ENCODE measurements at places on chromosomes 4 and X.

- DNase-seq = no peak
These were observed 17.3 kb downstream of the NIPAL1 start for GRCh38 chr4:48033825-48034413.

GRCh38 chrX:110143454-110144210 is 140.7 kb downstream of the TMEM164 start:
- DNase-seq = no peak

- no peak for DNase-seq
These were observed 11.9 kb downstream of the BMX start for GRCh38 chrX:15512401-15512965.

DNA sequence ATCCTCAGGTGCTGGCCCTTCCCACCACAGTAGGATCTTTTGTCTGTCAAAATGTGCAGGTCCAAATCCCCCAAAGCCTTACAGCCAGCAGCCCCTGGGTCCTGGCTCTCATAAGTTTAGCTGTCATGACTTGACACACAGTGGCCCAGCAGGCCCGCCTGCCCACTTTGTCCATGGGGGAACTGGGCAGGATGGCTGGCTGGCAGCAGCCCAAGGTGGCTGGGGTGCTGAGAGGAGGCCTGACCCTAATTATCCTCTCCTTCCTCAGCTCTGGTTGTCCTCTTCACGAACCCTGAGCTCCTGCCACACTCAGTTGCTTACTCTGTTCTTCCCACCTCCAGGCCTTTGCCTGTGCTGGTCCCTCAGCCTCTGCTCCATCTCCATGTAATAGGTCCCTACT is 46.4 kb upstream of the PJA1 start:
- no peak for DNase-seq

DNA sequence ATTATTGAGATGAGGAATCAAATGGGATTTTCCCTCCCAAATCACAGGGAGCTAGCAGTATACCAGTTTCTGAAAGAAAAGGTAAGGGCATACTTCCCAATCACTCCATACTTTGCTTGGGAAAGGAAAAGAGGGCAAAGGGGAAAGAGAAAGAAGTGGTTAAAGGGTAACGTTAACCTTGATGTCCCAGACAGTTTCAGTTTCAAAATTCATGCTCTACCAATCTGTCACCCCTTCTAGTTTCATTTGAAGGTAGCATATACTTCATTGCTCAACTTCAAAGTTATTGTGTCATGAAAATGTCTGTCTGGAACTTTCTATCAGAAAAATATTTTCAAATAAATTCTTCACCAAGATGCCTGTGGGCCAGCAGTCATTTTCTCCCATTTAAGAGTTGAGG is 16.0 kb downstream of the TNMD start:
- DNase-seq = no peak

GRCh38 chrX:40096395-40097091 is 1.2 kb downstream of the BCOR start:
- no peak for DNase-seq

DNA sequence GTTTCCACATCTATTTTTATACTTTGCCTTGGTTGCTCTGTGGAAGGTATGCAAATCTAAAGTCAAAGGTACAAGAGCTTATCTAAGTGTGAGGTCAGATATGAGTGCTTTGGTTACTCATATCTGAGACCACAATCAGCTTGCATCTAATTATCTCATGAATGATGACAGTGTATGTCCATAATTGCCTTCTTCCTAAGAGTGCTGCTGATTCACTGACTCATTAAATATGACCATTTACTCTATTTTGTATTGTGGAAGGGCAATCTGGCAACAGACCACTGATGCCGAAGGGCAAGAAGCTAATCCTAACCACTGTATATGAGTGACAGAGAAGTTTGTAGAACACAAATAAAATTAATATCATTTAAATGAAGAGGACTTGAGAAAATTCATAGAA is 1190.2 kb upstream of the AGA start:
- DNase-seq = no peak

DNA sequence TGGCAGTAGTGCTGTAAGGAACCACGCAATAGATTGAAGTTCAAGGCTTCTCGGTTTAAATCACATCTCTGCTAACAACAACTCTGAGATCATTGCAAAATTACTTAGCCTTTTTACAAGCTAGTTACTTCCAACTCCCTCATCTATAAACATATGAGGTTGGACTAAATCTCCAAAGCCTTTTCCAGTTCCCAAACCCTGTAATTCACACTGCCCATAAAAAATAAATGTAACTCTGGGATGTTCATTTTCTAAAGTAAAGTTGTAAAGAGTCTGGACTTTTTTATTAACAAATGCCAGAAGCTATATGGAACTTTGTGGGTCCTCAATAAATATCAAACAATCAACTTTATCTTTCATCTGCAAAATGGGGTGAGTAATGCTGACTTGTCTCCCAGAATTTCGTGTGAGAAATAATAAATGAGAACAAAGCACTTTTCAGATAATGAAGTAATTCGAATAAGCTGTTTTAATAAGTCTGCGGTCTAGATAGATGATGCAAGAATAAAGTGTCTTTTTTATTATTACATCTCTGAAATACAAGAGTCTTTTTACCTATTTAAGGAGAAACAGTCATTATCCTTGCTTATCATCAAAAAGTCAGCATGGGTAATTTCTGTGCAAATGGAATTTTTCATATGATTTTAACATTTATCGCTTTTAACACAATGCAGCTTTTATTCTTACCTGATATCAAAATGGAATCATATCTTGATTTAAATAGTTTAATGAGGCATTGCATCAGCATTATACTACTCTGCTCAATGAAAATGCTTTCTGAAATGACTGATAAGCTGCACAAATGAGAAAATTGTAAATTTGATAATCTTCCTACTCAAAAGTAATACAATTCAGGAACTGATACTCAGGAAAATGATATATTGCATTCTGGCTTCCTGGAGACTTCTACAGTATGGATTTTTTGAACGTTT is 252.6 kb downstream of the BANK1 start:
- DNase-seq = no peak

- no peak for DNase-seq
These were observed 22.6 kb upstream of the PHF8 start for GRCh38 chrX:54066841-54067240.

- DNase-seq = no peak
These were observed 12.8 kb downstream of the AFF1 start for GRCh38 chr4:86947501-86948120.

GRCh38 chr4:121765368-121765705 is 373 bp upstream of the SMIM43 start:
- no peak for DNase-seq

- DNase-seq = no peak
These were observed 97.4 kb upstream of the PGRMC2 start for GRCh38 chr4:128384765-128385598.

DNA sequence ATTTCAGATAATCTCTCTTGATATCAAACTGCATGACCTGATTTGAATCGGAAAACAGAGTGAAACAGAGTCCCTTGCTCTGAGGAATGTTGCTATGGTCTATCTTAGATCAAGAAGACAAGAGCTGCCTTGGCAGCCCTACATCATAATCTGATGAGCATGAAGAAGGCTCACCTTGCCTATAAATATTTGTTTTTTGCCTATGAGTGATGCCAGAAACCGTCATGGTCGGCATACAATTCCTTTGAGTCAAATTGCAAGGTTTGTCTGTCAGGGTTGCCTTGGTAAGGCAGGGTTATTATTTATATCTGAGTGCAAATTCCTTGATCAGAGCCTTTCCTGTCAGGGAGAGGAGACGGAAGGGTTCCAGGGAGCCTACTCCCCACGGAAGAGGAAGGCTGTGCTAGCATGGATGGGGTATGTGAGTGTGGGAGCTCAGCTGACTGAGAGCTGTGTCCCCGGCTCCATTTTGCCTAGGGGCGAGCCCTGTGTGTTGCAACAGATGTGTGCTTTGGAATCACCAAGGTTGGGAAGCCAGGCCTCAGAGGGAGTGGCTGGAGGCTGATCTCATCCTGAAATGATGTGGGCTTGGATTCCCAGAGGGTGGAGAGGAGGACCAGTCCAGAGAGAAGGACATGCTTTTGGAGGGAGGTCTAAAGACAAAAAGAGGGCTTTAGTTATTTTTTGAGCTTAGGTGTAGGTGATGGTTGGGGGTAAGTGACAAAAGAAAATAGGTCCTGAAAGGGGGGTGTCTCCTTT is 43.6 kb downstream of the RTL9 start:
- no peak for DNase-seq

DNA sequence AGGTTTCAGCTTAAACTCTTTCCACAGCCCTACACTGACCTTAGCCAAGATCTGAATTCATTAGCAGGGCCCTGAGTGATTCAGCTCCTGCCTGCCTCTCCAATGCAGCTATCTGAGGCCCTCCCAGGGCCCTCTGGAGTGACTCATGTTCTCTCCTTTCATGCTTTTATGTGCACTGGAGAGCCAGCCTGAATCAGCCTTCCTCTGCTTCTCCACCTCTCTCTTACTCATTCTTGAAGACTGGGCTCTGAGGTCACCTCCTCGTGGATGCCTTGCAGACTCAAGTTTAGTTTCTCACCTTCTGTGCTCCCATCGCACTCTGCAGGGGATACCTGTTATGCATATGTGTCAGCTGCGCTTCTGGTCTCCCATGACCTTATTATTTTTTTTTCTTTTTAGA is 3.1 kb upstream of the OCIAD2 start:
- no peak for DNase-seq

GRCh38 chr4:148857239-148857972 is 415.2 kb upstream of the NR3C2 start:
- no peak for DNase-seq

- no peak for DNase-seq
These were observed 298.3 kb upstream of the AGA start for GRCh38 chr4:177740563-177740962.

GRCh38 chr4:122967231-122967630 is 44.8 kb upstream of the NUDT6 start:
- DNase-seq = no peak

- no peak for DNase-seq
These were observed 597.7 kb downstream of the MID1IP1 start for GRCh38 chrX:39398963-39399261.

- no peak for DNase-seq
These were observed 9.2 kb upstream of the ABLIM2 start for GRCh38 chr4:8167815-8168214.

- no peak for DNase-seq
These were observed 393.1 kb upstream of the FRG1 start for GRCh38 chr4:189547559-189547958.

DNA sequence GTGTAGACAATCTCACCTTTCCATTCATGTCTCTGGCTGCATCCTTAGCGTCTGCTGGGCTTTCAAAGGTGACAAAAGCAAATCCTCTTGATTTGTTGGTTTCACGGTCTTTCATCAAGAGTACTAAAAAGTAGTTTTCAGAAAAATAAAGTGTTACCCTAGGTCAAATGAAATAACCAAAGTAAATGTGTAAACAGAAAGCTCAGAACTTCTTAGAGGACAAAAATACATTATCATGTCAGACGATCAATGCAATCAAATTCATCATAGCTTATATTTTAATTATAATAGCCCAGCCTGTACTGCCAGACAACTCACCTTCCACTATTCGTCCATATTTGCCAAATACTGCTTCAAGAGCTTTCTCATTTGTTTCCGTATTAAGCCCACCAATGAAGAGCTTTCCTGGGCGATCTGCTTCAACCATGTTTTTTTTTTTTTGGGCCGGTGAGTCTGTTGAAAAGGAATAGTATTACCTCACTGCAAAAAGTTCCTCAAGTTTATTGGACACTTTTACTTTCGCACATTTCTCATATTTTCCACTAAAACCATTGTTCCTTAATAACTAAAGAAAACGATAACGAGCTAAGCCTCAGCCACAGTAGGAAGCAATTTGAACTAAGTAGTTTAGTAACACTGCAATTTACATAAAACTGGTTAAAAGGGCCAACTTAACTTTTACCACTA is 1.4 kb downstream of the RBMX start:
- DNase-seq = no peak

DNA sequence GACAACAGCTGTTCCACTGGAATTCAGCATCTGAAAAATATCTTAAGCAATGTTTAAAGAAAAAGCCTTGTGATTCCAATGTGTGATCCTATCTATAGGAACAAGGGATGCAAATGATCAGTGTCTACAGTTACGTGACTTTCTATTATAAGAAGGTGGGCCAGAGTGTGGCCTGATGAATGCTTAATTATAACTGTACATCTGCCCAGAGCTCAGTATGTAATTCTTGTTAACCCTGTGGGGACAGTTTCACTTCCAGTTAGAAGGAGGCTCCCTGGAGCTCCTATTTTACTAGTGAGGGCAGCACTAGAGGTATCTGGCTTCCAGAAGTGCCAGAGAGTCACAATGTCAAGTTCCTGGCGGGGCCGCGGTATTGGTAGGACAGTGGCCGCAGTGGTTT is 288.5 kb downstream of the USP46 start:
- DNase-seq = no peak

- no peak for DNase-seq
These were observed 33.9 kb downstream of the STX18 start for GRCh38 chr4:4507923-4508322.

- DNase-seq = no peak
These were observed 12.5 kb downstream of the RELL1 start for GRCh38 chr4:37673538-37674192.

- DNase-seq = no peak
These were observed 36.0 kb upstream of the CCNG2 start for GRCh38 chr4:77120886-77121508.

DNA sequence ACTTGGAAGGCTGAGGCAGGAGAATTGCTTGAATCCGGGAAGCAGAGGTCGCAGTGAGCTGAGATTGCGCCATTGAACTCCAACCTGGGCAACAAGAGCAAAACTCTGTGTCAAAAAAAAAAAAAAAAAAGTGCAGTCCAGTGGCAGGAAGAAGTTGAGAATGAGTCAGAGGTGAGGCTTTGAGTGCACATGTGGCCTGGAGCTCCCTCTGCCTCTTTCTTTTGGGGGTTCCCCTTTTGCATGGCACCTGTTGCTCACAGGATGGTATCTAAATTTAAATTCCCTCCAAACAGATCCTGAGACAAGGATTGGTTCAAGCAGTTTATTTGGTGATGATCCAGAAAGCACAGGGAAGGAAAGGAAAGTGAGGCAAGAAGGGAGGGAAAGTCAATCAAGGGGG is 151.4 kb upstream of the STX18 start:
- DNase-seq = no peak

DNA sequence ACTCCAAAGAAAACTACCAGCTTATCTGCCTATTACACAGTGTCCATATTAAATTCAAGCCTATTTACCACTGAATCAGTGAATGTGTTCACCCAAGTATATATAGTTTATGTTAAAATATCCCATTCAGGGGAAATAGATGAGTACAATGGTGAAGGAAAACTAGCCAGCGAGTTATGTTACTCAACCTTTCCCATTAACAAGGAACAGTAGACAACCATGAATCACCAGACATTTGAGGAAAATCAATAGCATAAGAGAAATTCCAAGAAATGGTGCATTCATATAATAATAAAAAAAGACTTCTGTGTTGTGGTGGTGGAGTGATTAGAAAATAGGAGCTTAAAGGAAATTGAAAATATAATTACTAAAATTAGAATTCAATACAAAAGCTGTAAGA is 21.3 kb downstream of the IQCM start:
- no peak for DNase-seq

All from DMS79 (cell line).